Upper lobe of right lung (tissue), 1 donor: ENCODE measurements at places on chromosomes 16 and 17. TPM values are rescaled to one million over a fixed set of nuclear protein-coding genes. Genes with fewer than 3 reads are reported as not detected.
A peak's percentile ranks its signal among the peaks of the same experiment; 100 is the strongest.

DNA sequence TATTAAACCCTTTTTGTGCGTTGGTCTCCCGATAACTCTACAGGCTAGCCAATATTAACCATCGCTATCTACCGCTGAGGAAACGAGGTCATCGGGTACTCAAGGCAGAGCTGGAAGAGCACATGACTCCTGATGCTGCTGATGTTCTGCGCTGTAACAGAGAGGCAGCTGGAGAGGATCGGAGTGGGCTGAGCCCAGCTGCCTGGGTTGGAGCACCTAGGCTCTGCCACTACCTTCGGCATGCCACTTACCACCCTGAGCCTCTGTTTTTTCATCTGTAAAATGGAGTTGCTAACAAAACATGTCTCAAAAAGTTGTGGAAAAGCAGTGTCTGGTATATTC is 432 bp upstream of the SLC46A1 start:
- peak; percentile 49 for DNase-seq

DNA sequence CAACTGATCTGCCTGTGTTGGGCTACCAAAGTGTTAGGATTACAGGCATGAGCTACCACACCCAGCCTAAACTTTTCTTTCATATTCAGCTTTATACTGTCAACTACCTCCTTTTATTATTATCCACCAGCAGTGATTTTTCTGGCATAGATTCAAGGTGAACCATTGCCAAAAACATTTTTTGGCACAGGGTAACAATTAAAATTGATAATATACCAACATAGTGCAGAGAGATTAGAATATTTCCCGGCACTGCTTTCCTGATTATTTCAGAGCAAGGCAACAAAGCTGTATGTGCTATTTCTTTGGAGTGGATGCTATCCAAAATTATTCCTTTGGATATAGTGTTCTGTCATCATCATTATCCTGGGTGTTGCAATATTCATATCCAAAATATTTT is 781.6 kb upstream of the SOX9 start:
- DNase-seq, result no peak

DNA sequence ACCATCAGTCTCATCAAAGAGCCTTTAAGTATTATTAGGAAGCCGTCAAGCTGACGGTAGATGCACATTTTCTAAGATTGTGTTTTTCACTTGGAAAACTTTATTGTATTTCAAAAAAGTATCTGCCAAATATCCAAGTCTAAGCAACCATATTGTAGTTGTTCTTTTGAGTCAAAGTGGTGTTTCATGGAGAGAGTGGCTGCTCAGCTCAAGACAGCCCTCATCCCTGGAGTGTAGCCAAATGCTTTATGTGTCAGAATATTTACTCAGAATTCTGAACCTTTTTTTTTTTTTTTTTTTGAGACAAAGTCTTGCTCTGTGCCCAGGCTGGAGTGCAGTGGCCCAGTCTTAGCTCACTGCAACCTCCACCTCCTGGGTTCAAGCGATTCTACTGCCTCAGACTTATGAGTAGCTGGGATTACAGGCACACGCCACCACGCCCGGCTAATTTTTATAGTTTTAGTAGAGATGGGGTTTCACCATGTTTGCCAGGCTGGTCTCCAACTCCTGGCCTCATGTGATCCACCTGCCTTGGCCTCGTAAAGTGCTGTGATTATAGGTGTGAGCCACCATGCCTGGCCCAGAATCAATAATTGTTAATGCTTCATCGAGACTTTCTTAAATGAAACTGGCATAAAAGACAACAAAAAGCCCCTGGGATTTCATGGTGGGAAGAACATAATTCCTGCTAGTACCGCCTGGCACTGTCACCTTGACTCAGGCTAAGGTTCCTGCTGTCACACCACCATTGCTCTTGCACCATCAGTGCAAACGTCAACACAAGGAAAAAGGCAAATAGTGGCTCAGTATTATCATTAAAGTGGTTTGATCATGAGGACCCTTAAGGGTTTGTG is 45.5 kb downstream of the PRKCA start:
- no peak for DNase-seq

- DNase-seq, result no peak
Measured at GRCh38 chr16:57651344-57652333, 16.5 kb upstream of the ADGRG3 start.

- DNase-seq, result no peak
Measured at GRCh38 chr16:86723689-86724088, 145.3 kb downstream of the FOXL1 start.

DNA sequence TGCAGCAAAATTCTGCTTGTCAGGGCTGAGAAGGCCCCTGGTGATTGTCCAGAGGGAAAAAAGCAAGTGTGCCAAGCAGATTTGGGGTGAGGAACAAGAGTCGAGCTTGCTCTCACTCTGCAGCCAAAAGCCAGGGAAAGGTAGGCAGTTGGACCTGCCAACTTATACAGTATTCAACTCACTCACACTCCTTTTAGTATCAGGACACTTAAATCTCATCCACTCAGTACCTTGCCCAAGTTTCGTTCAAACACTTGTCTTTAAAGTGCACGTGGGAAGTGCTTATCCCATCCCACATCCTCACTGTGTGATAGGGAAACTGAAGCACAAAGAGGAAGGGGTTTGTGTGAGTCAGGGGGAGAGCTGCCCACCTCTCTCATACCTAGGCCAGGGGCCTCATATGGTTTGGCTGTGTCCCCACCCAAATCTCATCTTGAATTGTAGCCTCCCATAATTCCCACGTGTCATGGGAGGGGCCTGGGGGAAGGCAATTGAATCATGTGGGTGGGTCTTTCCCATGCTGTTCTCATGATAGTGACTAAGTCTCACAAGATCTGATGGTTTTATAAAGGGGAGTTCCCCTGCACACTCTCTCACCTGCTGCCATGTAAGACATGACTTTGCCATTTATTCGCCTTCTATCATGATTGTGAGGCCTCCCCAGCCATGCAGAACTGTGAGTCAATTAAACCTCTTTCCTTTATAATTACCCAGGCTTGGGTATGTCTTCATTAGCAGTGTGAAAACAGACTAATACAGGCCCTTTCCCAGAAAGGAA is 25.6 kb upstream of the CES5A start:
- no peak for DNase-seq

PTGES3L gene
- total RNA-seq, result 0.38 TPM

GRCh38 chr17:77129568-77130301 is 11.0 kb upstream of the SEC14L1 start:
- DNase-seq, result no peak

DNA sequence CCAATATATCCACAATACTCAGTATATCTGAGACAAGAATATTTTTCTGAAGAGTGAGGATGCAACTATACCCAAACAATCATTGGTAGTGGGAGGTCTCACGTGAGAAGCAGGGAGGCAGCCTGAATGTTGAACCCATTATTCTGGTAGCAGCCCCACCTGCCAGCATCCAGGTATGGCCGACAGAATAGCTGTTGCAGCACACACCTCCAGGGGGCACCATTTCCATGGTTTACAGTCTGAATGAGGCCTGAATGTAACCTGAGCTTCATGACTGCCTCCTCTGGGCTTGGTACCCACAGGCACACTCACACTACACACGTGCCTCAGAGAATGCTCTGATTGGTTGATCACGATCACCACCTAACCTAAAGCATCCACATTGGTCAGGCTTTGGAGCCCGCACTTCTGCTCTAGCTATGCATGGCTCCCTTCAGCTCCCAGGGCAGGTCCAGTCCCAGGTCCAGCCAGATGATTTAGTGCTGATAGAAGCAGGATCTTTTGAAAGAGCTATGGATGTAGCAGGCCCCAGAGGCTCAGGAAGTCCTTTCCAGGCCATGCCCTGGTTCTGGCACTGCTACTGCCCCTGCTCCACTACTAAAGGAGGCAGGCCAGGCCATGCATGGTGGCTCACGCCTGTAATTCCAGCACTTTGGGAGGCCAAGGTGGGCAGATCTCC is 11.0 kb upstream of the CBFB start:
- DNase-seq, result peak; percentile 82

GRCh38 chr16:3036726-3037315 is at the start of gene BICDL2:
Gene BICDL2 (minus strand): TSS chr16:3036944. CDS start chr16:3035496, 1,448 bp downstream.
- DNase-seq, result peak; percentile 86

- DNase-seq, result no peak
Measured at GRCh38 chr16:24723663-24724062, 5.8 kb upstream of the TNRC6A start.

DNA sequence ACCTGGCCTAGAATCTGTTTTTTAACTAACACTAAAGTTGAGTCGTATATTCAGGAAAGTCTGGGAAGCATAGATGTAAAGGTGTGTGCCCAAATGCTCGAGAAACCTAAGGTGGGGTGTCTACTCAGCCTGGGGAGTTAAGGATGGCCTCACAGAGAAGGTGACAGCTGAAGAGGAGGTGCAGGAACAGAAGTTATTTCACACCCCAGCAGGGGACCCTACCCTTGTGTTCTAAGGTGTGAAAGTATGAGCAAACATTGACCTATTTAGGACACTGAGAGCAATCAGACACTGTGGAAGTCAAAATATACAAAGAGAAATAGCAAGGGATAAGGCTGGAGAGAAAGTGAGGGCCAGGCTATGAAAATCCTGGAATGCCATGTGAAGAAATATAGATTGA is 49.0 kb upstream of the DHX40 start:
- DNase-seq, result no peak

GRCh38 chr17:6507535-6507934 is 48.8 kb downstream of the PITPNM3 start:
- DNase-seq, result peak; percentile 33

DNA sequence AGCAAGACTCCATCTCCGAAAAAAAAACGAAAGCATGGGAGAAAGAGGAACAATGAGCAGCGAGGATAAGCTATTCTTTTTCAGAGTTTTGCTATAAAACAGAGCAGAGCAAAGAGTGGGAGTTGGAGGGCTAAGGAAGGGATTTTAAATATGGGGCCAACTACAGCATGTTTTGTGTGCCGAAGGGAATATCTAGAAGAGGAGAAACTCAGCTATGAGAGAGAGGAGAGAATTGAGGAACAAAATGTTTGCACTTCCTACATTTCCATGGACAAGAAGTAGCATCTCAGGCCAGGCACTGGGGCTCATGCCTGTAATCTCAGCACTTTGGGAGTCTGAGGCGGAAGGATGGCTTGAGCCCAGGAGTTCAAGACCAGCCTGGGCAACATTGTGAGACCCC is 13.1 kb upstream of the GRB2 start:
- no peak for DNase-seq

- no peak for DNase-seq
Measured at GRCh38 chr16:30567160-30567990, 4.1 kb downstream of the ZNF688 start.

TMEM208 gene
- total RNA-seq, result 39.3 TPM

DNA sequence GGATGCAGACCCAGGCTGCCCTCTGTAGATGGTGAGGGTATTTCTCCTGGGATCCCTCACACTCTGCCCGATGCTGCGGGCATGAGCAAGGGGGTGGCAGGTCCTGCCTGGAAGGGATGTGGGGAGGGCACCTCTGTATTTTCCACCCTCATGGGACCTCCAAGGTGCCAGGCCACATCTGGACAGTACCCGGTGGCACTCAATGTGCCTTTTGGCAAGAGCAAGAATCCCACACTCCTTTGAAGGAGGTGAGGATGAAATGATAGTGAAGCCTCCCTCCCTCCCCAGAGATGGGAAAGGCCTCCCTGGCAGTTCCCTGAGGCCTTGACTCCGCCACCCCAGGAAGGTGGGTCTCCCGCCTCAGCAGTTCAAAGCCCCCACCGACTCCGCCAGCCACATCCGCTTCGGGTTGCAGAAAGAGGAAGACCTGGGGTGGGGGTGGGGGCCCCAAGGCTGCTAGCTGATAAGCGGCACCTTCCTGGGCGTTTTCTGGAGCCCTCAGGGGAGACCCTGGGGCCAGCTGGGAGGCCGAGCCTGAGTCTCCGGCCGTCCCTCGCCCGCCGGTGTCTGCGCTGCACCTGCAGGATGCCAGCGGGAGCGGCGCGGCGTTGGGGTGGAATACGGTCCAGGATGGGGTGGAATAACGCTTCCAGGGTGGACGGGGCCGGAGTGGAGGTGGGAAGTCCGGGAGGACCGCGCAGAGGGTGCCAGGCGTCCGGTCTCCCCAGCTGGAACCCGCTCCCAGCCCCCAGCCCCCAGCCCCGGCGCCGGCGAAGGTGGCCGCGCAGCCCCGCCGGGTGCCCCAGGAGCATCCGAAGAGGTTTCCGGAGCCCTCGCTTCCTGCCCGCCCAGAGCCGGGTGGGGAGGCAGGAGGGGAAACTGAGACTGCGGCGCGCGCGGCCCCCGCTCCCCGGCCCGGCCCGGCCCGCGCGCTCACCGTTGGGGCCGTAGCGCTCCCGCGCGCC is 718 bp downstream of the ATP2A3 start:
- DNase-seq, result peak; percentile 74

GRCh38 chr17:40844671-40845107 is 22.3 kb upstream of the KRT10 start:
- DNase-seq, result no peak

DNA sequence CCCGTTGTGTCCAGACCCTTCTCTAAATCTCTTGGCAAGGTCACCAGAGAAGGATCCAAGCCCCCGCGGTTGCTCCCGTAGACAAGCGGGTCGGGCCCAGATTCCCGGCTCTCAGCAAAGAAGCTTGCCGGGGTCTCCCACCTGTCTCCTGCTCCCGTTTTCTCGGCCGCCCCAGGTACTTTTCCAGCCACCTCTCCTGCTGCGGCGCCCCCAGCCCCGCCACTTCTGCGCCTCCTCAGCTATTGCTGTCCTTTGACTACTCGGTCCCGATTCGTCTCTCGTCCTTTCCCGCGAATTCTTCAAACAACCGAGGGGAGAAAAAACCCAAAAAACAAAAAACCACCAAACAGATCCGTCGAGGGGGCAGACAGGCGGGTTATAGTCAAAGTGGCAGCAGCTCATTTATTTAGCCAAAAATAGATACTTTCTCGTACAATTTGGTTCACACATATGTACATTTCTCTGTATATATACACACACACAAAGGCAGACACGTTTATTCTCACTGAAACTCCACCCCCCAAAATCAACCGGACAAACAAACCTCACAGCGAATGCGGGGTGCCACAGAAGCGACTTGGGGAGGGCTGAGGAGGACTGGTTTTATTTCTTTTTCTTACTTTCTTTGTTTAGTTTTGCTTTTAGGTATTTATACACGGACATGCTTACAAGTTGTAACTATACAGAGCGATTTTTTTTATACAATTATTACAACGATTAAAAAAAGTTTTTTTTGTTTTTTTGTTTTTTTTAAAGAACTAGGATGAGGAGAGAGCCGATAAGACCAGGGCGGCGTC is 3.5 kb downstream of the IRX3 start:
- DNase-seq, result no peak

GRCh38 chr17:31654936-31655335 is 204.1 kb downstream of the COPRS start:
- no peak for DNase-seq

DNA sequence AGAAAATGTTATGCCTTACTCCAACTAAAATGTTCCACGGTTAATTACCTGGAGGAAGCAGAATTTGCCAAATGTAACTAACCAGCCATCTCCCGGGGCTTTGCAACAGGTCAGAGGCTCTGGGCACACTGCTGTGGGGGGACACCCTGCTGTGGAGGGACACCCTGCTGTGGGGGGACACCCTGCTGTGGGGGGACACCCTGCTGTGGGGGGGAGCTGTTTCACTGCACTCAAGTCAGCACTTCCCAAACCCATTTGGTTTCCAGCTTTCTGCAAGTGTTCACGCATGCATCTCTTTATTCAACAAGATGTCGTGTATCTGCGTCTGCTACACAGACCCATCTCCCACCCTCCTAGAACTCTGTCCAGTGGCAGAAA is 239.5 kb downstream of the C16orf95 start:
- DNase-seq, result no peak

GLTPD2 gene
- total RNA-seq, result not detected

GNG13 gene
- total RNA-seq, result not detected

GRCh38 chr16:88764913-88765349 is 20.1 kb downstream of the PIEZO1 start:
- peak; percentile 90 for DNase-seq
